Brain microvascular endothelial cell (primary cell): ENCODE measurements at places on chromosomes 3 and 15.

- DNase-seq, result no peak
Observed at GRCh38 chr15:41501191-41501917, 7.7 kb downstream of the ITPKA start.

GRCh38 chr3:47162697-47163168 is 1.2 kb downstream of the SETD2 start:
- peak; percentile 13 for DNase-seq

GRCh38 chr3:45029216-45029615 is 3.1 kb downstream of the CLEC3B start:
- DNase-seq, result no peak

- no peak for DNase-seq
Observed at GRCh38 chr3:111617912-111618601, 22.9 kb upstream of the ZBED2 start.

DNA sequence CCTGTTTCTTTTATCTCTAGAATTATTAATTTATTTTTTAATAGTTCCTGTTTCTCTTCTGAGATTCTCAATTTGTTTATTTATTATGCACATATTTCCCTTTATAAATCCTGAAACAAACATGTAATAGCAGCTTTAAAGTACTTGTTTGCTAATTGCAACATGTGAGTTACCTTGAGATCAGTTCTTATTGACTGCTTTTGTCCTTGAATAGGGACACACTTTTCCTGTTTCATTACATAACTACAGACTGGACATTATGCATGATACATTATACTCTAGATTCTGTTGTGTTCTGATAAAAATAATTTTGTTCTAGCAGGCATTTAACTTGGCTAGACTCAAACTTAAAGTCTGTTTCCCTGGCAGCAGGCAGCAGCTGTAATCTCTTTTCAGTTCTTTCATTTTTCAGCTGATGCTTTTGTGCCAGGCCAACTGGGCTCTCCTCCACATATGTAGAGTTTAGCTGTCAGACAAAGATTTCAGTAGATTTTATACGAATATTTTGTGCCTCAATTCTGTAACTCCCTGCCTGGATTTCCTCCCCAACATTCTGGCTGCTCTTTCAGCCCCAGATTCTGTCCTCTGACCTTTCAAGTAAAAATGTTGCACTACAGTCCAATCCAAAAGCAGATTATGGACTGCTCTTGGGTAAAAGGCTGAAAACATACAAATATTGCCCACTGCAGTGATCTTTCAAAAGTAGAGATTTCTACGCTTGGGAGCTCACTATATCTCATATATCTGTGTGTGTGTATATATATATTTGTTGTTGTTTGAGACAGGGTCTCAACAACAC is 41.9 kb downstream of the PCOLCE2 start:
- DNase-seq, result no peak

GRCh38 chr3:52126500-52126899 is 27.7 kb downstream of the POC1A start:
- no peak for DNase-seq

- DNase-seq, result peak; percentile 96
Observed at GRCh38 chr15:51874751-51875644, 45.5 kb downstream of the TMOD3 start.

DNA sequence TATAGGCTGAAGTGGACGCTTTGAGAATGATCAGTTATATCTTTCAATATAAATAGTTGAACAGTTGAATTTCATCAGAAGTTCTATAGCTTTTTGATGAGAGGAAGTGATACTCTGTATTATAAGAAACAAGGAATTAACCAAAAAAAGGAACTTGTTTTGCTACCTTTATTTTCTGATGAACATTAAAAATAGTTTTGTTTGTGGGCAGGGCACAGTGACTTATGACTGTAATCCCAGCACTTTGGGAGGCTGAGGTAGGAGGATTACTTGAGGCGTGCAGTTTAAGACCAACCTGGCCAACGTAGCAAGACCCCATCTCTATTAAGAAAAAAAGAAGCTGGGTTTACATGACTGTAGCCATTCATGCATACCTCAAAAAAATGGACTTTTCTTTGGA is 16.7 kb downstream of the BLOC1S6 start:
- no peak for DNase-seq

DNA sequence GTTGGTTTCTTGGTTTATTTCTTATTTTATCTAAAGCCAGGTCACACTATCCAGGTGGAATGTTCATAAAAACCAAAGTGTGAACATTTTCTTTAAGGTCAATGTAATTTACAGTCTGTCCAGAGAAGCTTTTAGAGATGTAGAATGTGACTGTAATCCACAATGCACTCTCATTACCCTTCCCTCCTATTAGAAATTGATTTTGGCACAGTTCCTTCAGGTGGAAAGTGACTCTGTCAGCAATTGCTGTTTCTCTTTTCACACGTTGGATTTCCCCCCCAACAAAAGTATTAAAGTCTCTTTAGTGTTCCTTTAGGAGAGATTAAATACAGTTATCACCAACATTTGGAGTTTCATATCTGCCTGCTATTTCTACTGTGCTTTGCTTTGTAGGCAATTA is 31.6 kb upstream of the COPB2 start:
- no peak for DNase-seq
